BJ (cell line): ENCODE measurements at places on chromosomes 11 and 22. TPM values are rescaled to one million over a fixed set of nuclear protein-coding genes. Genes with fewer than 3 reads are reported as not detected.

GRCh38 chr11:68954836-68955606, 25.8 kb downstream of the MRGPRD start:
- peak; percentile 50 for DNase-seq

GRCh38 chr22:30047364-30047738, 32.9 kb upstream of the HORMAD2 start:
- DNase-seq = no peak

BDNF gene
- polyA plus RNA-seq = 47.4 and 62.6 TPM in 2 replicates

HEPHL1 gene
- polyA plus RNA-seq = not detected in 2 replicates

DNA sequence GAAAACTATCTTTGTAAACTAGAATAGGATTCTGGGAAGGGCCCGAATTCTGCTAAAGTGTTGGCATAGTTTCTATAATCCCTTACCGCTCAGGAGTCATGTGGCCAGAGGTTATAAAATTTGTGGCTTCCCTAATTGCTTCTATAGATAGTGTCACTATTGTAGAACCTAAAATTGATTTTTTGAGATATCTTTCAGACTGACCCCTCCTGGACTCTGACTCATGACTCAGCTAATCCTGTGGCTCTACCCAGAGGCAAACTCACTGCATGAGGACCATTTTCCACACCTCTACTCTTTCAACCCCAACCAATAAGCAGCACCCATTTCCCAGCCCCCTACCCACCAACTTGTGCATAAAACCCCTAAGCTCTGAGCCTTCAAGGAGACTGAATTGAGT, 61.8 kb upstream of the PRSS23 start:
- DNase-seq = no peak

DNA sequence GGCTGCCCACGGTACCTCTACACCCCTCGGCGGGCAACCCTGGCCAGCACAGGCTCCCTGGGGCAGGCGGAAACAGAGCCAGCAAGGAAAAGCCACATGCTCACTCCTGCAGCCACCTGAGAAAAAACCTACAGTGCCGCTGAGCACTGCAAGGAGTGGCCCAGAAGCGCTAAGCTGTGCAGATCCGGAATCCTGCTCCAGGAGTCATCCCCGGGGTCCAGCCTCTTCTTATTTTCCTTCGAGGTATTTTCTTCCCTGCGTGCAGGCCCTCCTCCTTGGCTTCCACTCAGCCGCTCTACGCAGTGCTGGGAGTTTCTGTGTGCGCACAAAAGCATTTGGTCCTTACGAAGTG, 81.0 kb downstream of the TRMU start:
- no peak for DNase-seq
